ENCODE measurements at places on chromosomes 5 and 9.

DNA sequence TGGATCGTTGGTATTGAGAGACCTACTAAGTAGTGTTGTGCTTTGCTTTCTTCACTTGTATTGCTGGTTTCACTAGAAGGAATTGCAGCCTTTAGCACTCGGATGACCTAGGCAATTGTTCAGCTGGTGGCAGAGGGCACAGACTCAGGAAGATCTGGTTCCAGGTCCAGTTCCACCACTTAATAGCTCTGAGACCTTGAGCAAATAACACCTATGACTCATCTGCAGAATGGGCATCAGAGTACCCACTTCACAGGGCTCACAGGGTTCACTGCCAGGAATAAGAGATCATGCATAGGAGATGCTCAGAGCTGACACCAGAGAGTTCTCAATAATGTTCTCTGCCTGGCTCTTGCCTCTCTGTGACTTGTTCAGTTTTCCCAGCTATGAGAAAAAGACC is 133.6 kb downstream of the SIL1 start:
- no peak for DNase-seq

GRCh38 chr5:19406576-19407365 is 581.2 kb downstream of the CDH18 start:
- no peak for DNase-seq

DNA sequence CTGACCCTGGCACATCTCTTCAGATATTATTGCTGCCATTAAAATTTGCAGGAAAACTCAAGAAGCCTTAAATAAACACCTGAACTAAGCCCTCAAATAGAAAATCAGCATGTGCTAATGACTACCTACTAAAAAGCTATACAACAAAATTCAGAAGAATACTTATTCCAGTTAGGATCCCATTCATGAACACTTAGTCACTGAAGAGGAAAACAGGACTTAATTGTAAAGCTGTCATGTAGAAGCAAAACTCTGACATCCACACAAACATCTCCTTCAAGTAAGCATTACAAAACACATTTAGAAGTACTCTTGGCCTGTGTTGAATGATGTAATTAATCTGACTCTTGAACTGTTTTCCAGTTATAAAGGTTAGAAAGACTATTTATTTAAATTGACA is 19.9 kb downstream of the ELL2 start:
- DNase-seq, result no peak

GRCh38 chr5:178186427-178186826 is 744 bp downstream of the GMCL2 start:
- DNase-seq, result no peak

DNA sequence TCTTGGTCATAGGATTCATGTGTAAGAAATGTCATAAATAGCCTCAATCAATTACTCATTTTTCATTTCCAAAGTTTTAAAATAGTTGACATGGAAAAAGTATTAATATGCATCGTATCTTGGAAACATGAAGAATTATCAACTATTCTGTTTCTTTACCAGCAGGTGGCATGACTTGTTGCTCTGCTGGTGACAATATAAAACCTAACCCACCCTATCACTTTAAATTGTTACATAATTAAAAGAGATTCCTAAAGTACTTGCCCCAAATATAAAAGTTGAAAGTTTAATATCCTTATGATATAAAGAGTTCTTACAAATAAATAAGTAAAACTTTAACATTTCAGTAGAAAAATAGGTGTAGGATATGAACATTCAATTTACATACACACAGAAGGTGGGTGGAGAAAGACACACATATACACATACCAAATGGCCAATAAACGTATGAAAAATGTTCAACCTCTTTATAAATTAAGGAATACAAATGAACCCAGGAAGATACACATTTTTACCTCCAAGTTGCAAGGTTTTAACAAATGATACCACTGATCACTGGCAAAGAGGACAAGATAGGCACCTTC is 30.6 kb downstream of the MAP1B start:
- no peak for DNase-seq

DNA sequence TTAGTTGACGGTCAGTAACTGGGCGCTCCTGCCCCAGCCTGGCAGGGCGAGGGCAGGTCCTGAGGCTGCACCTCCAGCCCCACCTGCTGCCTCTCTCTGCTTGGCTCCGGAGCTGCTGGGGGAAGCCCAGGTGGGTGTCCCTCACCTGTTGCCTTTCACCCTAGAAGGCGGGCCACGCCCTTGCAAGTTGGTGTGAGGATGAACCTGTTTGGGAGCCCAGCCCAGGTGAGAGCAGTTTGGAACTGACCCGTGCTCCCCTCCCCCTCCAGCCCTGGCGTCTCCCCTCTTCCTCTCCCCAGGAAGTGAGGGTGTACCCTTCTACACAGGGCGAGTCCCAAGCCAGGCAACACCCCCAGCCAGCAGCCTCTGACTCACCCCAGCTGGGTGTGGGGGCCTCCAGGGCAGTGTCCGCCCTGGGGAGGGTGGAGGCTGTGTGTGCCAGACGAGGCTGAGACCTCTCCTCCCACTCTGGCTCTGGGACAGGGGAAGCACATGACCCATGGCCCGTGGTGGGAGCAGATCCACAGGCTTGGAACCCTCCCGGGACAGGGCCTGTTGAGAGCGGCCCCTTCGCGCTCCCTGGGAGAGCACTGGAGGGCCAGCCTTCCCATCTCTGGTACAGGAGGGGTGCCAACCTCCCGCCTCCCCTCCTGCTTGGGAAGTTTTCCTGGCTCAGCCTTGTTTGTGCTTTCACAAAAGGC is 10.4 kb downstream of the LRRC8A start:
- no peak for DNase-seq

DNA sequence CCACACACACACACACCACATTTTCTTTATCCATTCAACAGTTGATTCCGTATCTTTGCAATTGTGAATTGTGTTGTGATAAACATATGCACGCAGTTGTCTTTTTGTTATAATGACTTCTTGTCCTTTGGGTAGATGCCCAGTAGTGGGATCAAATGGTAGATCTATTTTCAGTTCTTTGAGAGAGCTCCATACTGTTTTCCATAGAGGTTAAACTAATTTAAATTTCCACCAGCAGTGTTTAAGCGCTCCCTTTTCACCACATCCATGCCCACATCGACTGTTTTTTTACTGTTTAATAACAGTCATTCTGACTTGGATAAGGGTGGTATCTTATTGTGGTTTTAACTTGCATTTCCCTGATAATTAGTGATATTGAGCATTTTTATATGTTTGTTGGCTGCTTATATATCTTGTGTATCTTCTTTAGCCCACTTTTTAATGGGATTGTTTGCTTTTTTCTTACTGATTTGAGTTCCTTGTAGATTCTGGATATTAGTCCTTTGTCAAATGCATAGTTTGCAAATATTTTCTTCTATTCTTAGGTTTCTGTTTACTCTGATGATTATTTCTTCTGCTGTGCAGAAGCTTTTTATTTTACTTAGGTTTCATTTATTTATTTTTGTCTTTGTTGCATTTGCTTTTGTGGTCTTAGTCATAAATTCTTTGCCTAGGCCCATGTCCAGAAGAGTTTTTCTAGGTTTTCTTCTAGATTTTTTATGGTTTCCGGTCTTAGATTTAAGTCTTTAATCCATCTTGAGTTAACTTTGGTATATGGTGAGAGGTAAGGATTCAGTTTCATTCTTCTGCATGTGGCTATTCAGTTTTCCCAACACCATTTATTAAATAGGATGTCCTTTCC is 82.4 kb downstream of the SH3RF2 start:
- no peak for DNase-seq

GRCh38 chr5:177357459-177358351 is at the start of gene RGS14:
Gene RGS14 (plus strand): TSS chr5:177357924. CDS start chr5:177358025, 101 bp downstream.
- DNase-seq, result no peak

- no peak for DNase-seq
These were observed 32.3 kb downstream of the TGFBR1 start for GRCh38 chr9:99137225-99137624.

GRCh38 chr5:174281855-174282254 is 236.3 kb downstream of the NSG2 start:
- DNase-seq, result no peak

DNA sequence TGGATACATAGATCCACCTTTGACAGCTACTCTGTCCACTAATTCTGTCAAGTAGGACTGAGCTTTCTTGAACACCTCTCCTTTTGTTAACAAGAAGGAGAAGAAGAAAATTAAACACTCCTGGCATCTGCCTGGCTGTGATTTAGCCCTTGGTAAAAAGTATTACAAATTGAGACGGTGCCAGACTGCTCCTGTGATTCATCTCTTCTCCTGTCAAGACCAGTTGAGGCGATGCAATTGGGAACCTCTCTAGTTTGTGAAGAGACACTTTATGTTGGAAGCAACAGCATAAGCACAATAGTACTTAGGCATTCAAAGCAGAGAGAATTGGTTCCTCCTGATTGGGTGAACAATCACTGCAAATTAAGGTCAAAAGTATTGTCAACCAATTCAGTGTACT is 72.7 kb downstream of the GHR start:
- DNase-seq, result no peak

GRCh38 chr9:127926906-127927200 is 3.7 kb downstream of the PIP5KL1 start:
- no peak for DNase-seq

GRCh38 chr9:19161257-19162025 is 34.1 kb upstream of the PLIN2 start:
- no peak for DNase-seq

DNA sequence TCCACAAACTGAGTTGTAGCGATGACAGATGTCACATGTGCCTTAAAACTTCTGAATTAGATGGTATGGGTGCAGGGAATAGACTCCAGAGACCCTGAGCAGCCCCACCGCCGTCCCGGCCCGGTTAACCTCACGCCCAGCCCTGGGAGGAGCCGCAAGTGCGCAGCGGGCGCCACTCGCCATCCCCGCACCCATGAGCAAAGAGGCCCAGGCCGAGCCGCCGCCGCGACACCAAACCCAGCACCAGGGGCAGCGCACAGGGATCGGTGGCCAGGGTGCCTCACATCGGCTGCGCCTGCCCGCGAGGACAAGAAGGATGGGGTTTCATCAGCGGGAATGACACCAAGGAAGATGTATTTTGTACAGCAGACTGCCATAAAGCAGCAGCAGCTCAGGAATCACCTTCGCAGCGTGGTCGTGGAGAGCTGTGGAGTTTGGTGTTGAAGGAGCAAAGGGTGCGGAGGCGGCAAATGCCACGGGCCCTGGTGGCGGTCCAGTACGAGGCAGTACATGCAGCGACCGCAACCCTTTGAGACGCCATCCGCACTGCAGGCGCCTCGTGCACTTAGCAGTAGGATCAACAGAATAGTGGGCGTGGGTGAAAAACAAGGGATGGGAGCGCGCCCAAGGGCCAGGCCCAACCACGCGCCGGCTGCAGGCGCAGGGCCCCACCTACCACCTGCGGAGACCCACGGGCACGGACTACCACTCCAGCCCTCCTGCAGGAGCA is 89.7 kb downstream of the ZNF366 start:
- DNase-seq, result no peak

GRCh38 chr5:53089481-53089991 is 20.0 kb downstream of the MOCS2 start:
- DNase-seq, result no peak

GRCh38 chr9:131774636-131775035 is 34.8 kb upstream of the RAPGEF1 start:
- DNase-seq, result no peak

GRCh38 chr9:94157050-94157801 is 73.0 kb downstream of the PTPDC1 start:
- no peak for DNase-seq

DNA sequence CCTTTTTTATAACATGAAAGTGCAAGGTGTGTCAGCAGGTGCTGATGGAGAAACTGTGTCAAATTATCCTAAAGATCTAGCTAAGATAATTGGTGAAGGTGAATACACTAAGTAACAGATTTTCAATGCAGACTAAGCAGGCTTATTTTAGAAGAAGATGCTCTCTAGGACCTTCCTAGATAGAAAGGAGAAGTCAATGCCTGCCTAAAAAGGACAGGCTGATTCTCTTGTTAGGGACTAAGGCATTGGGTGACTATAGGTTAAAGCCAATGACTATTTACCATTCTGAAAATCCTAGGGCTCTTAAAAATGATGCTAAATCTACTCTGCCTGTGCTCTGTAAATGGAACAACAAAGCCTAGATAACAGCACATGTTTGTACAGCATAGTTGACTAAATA is 1682.4 kb downstream of the MAT2B start:
- DNase-seq, result no peak

DNA sequence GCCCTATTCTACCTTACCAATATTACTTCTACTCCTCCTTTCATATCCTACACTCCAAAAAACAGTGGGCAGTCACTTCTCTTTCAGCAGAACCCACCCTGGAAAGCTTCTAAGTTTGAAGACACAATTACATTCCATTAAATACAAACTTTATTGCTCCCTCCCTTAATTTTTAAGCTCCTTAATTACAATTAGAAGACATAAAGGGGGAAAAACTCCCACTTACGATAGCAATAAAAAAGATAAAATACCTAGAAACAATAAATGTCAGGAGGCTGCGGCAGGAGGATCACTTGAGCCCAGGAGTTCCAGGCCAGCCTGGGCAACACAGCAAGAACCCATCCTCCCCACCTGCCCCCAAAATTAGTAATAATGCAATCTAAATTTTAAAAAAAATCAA is 9.6 kb downstream of the RNF145 start:
- DNase-seq, result no peak

DNA sequence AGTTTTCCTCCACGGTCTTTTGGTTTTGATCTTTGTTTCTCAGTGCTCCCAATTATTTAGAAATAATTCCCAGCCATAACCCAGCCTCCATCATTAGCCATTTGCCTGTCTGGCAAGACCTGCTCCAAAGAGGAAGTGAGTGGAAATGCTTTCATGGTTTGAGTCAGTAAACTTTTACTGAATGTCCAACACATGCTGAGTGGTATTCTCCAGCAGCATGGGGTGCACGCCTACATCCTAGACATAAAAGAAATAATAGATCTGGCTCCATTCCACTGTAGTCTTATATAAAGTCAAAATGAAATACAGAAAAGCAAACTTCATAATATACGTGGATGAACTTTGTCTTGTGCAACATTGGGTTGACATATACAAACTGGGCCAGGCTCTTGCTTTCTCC is 757.2 kb downstream of the TLE1 start:
- DNase-seq, result no peak

DNA sequence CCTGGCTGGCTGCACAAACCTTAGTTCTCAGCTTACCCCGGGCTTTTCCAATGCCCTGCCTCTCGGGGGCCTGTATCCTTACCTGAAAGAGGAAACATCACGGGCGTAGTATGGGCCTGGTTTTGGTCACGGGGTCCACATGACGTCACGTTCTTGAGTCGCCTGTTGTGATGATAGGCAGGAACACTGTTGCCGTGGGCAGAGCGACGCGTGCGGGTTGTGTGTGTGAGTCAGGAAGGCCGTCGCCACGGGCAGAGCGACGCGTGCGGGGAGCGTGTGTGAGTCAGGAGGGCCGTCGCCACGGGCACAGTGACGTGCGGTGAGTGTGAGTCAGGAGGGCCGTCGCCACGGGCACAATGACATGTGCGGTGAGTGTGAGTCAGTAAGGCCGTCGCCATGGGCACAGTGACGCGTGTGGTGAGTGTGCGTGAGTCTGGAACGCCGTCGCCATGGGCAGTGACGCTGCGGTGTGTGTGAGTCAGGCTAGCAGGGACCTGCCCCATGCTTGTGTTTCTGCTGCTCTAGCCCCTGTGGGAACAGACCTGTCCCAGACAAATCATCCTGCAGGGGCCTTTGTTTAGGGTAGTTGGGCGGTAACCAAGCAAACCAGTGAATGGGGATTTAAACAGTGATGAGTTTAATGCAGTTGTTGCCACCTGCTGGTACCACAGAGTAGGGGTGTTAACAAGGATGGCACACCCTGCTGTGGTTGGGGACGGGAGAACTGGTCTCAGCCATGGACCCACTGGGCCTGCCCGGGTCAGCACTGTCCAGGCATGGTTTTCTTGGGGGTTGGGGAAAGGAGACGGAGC is 19.8 kb downstream of the TRIP13 start:
- no peak for DNase-seq

Data from left renal pelvis (tissue), 4 donors.